Kidney epithelial cell (primary cell): ENCODE measurements at places on chromosomes 16 and 17.

GRCh38 chr17:47946516-47946915, 5.1 kb downstream of the PNPO start:
- DNase-seq, result no peak

DNA sequence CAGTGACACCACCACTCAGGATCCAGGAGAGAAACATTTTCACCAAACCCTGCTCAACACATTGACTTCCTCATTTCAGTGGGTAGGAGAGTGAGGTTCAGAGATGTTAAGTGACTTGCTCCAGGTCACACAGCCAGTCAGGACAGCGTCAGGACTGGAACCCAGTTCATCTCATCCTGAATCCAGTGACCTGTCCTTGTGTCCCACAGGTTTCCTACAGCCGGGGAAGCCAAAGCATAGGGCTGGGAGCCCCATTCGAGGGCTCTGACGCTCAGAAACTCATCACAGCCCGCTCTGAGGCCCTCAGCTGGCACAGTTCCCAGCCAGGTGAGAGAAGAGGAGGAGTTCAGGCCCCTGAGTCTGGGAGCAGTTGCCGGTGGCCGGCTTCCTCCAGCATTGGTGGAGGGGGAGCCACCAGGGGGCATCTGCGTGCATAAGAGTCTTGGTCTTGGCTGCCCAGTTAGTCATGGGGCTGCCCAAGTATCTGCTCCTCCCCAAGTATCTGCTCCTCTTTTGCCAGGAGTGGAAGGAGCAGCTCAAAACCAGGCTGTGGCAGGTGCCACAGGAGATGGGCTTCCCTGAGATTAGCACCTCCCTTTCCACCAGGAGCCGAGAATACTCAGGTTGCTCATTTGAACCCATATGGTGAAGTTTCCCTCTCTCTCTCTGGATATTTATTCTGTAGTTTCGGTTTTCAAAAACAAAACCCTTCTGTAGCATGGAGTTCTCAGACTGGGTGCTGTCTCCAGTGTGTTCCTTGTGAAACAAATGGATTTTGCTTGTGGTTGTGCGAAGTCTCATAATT, 56.0 kb downstream of the TNFRSF13B start:
- DNase-seq, result no peak

DNA sequence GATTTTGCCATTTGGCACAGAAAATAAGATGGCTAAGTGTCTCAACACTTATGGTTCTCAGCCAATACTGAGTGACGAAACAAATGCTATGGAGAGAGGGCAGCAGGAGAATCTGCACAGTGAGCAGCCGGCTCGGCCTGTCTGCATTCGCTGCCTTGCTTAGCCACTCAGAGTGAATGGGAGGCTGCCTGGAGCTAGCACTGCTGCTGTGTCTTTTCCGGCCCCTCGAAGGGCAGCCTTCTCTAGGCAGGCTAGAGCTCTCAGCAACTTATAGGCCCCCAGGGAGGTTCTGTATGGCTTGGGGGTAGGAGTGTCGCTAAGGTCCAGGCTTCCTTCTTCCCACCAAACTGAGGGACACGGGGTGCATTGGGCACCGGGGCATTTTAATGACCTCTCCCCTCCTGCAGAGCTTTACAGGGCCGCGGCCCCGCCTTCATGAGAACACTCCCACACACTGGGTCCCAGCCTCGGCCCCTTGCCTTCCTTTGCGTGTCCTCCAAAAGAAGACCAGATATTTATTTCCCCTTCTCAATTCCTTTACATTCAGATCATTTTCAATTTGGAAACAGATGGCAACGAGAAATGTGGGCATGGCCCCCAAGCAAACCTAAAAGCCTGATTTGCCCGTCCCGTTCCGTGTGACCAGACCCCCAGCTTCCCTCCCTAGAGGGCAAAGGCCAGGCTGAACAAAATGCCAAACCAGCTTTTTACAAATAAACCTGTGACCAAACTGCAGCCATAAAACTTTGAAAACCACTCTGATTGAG, 670.9 kb downstream of the TOX3 start:
- no peak for DNase-seq

DNA sequence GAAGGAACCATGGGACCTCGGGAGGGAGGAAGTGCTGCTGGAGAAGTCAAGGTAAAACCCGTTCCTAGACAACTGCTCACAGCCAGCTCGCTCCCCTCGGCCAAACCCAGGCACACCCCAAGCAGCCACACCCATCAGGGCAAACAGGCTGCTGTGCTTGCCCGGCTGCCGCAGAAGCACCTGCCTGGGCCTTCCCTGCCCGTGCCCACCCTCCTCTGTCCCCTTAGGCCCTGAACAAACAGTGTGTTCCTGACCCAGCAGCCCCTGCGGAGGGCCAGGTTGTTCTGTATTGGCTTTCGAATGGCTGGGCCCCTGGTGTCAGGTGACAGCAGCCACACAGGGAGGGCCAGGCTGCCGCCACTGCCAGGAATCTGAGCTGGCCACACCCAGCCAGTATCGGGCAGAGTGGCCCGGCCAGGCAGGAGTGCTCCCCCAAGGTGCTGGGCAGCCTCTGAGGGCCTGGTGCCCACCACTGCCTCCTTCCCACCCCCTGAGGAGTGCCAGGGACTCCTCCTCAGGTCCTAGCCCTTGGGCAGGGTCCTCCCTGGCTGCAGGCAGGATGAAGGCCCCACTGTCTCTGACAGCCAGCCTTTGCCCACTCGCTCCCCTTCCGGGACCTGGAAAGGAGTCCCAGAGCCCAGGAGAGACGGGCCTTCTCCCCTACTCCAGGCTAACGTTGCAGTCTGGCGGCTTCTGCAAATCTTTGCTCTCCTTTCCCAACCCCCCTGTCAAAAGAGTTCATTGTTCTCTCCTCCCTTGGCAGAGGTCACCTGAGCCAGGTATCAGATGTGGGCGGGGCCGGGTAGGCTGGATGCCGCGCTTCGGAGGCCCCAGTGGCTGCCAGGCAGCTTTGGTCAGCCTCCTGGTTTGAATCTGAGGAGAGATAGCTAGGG, 24.0 kb downstream of the LLGL2 start:
- no peak for DNase-seq

DNA sequence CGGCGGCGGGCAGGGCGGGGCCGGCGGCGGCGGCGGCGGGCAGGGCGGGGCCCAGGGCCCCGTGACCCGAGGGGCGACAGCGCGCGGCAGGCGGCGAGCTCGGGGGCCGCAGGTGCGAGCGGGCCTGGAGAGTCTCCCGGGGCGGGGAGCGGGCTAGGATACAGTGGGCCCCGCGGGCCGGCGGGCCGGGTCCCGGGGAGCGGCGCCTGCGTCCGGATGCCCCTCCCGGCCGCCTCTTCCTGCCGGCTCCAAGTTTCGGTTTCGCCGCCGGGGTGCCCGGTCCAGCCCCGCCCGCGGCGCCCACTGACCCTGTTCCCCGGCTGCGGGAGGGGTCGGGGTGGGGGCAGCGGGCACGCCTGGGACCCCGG, at the start of gene RNF213:
Gene RNF213 (plus strand): TSS at position 62 of the 368 bp plus-strand sequence. CDS start 2,830 bp downstream, outside the sequence.
- DNase-seq, result no peak
